Hepatocyte (in vitro differentiated cells): ENCODE measurements at places on chromosomes 3 and 15.

- DNase-seq = peak; percentile 94
- H3K27ac ChIP-seq = no peak overlapping the region
- H3K4me3 ChIP-seq = no peak overlapping the region
- no peaks in the 10 kb centered on the region for H3K36me3 ChIP-seq
- no peaks in the 10 kb centered on the region for H3K27me3 ChIP-seq
These were observed 10.0 kb downstream of the POC1A start for GRCh38 chr3:52144034-52144795.

- peaks cover 15% of the 10 kb centered on the region for H3K4me1 ChIP-seq
- H3K36me3 ChIP-seq = no peaks in the 10 kb centered on the region
- peak overlapping the region; percentile 43 for H3K27ac ChIP-seq
- H3K27me3 ChIP-seq = no peaks in the 10 kb centered on the region
- H3K4me3 ChIP-seq = no peak overlapping the region
- no peak for DNase-seq
These were observed 344.7 kb upstream of the TPRG1 start for GRCh38 chr3:188827103-188827502.

- H3K27me3 ChIP-seq = no peaks in the 10 kb centered on the region
- peak overlapping the region; percentile 59 for H3K27ac ChIP-seq
- H3K36me3 ChIP-seq = no peaks in the 10 kb centered on the region
- no peak overlapping the region for H3K4me3 ChIP-seq
- DNase-seq = no peak
These were observed 71.1 kb upstream of the SPATA12 start for GRCh38 chr3:56989169-56989976.

DNA sequence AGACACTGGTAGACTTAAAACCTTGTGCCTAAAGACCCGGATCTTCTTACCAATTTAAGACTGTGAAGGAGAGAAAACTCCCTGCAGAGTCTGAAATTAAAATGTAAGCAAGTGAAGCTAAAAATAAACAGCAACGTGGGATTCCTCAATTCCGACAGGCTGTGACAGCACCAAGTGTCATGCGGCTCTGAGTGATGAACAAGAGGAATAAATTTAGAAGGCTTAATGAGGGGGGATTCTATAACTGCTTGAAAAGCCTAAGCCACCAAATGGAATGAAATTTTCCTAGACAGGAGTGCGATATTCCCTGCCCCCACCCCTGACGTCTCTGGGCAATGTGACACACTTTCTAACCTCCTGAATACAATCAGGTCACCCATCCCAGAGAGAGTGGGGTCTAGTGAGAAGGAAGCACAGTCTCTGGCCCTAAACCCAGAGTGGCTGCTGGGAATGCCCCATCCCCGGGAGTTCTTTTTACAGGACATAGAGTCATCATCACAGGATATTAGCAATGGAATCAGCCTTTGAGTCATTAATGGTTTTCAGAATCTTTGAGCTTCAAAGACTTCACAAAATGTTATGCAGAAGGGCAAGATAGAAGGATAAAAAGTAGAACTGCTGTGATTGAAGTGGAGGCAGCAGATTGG, 114.3 kb downstream of the EDEM1 start:
- no peak overlapping the region for H3K4me3 ChIP-seq
- no peak for DNase-seq
- no peak overlapping the region for H3K27ac ChIP-seq
- no peaks in the 10 kb centered on the region for H3K27me3 ChIP-seq
- no peaks in the 10 kb centered on the region for H3K36me3 ChIP-seq

DNA sequence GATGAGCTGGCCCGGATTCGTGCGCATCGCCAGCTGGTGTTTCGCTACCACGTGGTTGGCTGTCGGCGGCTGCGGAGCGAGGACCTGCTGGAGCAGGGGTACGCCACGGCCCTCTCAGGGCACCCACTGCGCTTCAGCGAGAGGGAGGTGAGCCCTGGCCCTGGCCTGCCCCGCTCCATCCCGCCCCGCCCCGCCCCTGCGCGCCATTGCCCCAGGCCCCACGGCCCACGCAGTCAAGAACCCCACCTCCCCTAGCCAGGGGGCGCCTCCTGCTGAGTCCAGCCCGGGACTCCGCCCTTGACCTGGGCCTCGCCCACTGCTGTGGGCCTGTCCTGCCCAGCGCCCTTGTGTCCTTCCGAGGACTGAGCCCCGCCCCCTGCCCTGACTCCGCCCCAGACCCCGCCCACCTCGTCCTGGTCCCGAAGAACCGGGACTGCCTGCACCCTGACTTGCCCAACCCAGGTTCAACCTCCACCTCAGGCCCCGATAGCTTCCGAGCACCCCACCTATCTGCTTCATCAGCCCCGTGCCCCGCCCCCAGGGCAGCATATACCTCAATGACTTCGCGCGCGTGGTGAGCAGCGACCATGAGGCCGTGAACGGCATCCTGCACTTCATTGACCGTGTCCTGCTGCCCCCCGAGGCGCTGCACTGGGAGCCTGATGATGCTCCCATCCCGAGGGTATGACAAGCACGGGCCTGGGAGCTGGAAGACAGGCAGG, 14.8 kb downstream of the NT5DC2 start:
- no peaks in the 10 kb centered on the region for H3K27me3 ChIP-seq
- no peak overlapping the region for H3K4me3 ChIP-seq
- H3K27ac ChIP-seq = no peak overlapping the region
- H3K36me3 ChIP-seq = no peaks in the 10 kb centered on the region
- DNase-seq = no peak

DNA sequence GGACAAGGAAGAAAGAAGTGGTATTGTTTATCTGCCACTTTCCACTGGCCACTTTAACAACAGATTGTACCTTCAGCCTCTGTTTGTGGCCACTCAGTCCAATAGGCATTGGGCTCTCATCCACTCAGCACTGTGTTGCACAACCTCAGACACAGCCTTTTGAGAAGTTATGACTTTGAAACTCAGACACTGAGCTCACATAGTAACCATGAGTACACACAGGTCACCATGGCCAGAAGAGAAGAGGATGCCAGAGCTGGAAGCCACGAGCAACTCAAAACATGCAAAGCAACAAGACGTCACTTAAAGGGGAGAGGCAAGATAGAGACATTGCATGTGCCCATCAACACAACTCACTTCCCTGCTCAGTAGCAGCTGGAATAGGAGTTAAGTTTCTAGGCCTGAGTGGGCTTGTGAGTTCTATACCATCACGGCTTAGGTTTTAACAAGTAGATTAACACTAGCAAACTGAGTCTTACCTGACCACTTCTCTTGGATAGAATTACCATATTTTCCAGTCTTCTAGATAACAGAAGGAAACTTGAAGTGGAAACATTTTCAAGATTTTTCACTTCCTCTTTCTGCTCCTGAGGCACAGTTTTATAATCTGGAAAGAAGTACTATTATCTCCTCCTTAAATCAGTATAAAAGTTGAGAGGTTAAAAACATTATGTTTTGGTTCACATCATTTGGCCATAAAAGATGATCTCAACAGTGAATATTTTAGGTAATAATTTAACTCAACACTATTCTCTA, 103.5 kb downstream of the IMPG2 start:
- H3K27me3 ChIP-seq = no peaks in the 10 kb centered on the region
- no peaks in the 10 kb centered on the region for H3K36me3 ChIP-seq
- H3K27ac ChIP-seq = no peak overlapping the region
- no peak for DNase-seq
- H3K4me3 ChIP-seq = no peak overlapping the region

GRCh38 chr3:160986069-160986468, 119.1 kb downstream of the B3GALNT1 start:
- no peaks in the 10 kb centered on the region for H3K27me3 ChIP-seq
- H3K4me1 ChIP-seq = no peaks in the 10 kb centered on the region
- DNase-seq = no peak
- no peak overlapping the region for H3K27ac ChIP-seq
- no peak overlapping the region for H3K4me3 ChIP-seq

DNA sequence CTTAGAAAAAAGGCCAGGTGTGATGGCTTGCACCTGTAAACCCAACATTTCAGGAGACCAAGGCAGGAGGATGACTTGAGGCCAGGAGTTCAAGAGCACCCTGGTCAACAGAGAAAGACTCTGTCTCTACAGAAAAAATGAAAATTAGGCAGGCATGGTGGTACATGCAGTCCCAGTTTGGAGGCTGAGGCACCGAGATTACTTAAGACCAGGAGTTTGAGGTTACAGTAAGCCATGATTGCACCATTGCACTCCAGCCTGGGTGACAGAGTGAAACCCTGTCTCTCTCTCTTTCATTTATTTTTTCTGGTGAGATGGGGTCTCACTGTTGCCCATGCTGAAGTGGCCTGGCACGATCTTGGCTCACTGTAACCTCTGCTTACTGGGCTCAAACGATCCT, 24.7 kb downstream of the IP6K1 start:
- H3K4me1 ChIP-seq = no peaks in the 10 kb centered on the region
- H3K27me3 ChIP-seq = no peaks in the 10 kb centered on the region
- no peak for DNase-seq

GRCh38 chr3:108393128-108393900, 97.0 kb downstream of the HHLA2 start:
- no peak overlapping the region for H3K27ac ChIP-seq
- H3K4me1 ChIP-seq = no peaks in the 10 kb centered on the region
- DNase-seq = no peak
- no peaks in the 10 kb centered on the region for H3K36me3 ChIP-seq
- H3K27me3 ChIP-seq = no peaks in the 10 kb centered on the region

DNA sequence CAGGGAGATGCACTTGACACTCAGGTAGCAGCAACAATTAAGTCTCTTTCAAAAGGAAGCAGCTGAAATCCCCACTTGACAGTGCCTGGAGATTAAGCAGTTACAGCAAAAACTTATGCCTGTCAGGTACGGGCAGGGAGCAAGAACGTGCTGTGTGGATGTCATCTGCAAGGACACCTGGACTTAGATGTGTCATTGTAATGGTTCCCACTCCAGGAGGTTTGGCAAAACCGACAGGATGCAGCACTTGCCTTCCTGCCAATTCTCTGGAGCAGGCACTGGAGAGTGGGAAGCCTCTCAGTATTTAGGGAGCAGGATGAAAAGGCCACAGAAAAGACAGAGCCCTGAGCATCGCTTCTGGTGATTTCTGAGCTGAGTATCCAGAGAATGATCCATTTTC, 292.4 kb downstream of the PDCD6IP start:
- H3K4me1 ChIP-seq = no peaks in the 10 kb centered on the region
- no peaks in the 10 kb centered on the region for H3K27me3 ChIP-seq
- H3K36me3 ChIP-seq = no peaks in the 10 kb centered on the region
- H3K27ac ChIP-seq = no peak overlapping the region
- DNase-seq = no peak
